ENCODE measurements at places on chromosomes 5 and 9.

DNA sequence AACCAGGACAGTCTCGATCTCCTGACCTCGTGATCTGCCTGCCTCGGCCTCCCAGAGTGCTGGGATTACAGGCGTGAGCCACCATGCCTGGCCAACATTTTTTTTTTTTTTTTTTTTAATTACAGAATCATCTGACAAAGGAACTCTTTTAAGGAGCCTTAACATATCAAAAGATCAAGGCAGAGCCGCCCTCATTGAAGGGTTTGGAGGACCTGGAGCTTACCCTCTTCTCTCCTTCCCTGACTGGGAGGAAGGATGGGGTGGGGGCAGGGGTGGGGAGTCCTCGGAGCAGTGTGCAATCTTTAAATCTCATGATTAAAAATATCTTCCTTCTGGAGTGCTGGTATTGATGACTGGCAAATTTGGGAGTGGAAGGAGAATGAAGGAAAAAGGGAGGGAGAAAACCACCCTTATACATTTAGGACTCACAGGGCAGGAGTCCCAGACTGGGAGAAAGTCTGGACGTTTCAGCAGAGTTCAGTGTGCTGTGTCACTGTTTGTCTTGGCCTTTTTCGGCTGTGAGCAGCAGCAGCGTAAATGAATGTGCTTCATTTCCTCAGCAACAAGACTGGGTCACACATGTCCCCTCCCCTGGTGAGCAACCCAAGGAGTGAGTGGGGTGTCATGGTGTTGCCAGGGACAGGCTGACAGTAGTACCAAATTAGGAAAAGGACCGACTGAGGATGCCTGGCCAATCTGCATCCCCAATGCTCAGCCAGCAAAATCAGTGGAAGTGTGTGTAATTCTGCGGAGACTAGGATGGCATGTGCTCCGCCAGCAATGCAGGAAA is 115.3 kb upstream of the BNC2 start:
- peak; percentile 45 for DNase-seq

GRCh38 chr5:149953436-149954121 is 7.0 kb upstream of the SLC26A2 start:
- no peak for DNase-seq

GRCh38 chr9:4663956-4664355 is 1.9 kb downstream of the PLPP6 start:
- DNase-seq, result no peak

- peak; percentile 44 for DNase-seq
Observed at GRCh38 chr5:145903113-145903512, 30.3 kb upstream of the GRXCR2 start.

GRCh38 chr5:66179297-66180051 is 35.4 kb downstream of the SREK1 start:
- peak; percentile 6 for DNase-seq

GRCh38 chr5:532521-533242 is 8.4 kb upstream of the SLC9A3 start:
- no peak for DNase-seq

GRCh38 chr9:126809068-126809467 is 4.2 kb downstream of the ZBTB43 start:
- DNase-seq, result peak; percentile 6

DNA sequence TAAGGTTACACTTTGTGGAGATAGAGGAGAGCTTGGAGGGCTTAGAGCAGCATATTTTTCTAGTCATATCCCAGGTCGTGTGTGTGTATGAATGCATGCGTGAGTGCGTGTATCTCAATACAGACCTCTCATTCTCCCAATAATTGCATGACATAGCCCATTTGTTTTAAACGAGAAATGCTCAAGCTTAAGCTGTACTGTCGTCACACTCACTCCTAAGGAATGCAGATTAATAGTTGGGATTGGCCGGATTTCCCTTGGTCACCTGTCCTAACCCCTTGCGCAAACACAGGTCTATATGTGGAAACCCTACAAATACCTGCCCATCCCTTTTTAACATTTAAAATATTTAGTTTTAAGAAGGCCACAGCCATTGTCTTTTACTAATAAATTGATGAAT is 165.8 kb downstream of the SEMA5A start:
- DNase-seq, result peak; percentile 9

DNA sequence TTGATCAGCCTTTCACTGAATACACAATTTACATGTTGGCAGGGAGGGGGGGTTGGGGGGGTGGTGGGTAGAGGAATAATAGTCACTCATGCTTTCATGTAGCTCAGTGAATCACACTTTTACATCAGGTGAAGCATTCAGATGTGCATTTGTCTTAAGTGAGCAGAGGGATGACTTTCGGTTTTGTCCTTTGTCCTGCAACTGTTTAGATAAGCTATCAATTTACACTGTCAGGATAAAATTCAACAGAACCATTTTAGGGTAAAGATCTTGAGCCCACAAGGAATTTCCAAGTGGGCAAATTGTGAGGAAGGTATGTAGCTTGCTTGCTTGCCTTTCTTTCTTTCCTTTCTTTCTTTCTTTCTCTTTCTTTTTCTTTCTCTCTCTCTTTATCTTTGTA is 576.2 kb downstream of the MTRR start:
- DNase-seq, result no peak

DNA sequence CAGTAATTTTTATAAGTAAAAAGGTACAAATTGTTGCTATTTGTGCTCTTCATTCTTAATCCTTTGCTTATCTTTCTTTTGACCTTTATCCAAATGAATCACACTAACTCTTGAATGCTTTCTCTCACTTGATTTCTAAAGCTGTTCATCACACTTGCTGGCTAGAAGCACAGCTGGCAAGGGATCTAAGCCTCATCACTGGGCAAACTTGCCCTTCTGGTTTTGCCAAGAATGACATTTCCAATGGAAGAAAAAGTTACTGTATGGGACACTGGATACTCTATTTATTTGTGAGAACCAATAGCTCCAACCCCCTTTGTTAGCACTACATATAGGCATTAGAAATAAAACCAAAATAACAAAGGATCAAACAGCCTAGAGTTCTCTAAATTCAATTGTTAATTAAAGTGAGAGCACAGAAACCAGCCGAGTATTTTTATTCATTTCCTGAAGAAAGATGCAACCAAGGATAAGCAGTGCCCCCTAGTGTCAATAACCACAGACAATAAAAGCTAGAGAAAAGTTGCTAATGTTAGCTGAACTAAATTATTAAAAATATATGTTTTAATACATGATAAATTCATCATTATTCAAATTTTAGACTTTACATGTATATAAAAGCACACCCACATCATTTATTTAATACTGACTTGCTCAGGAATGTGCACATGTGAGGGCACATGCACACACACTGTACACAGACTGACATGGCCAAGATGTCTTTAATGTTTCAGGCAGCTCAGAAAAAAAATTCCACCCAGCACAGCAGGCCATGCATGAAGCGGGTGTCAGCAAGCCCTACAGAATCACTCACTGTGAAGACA is 59.8 kb upstream of the POU5F2 start:
- peak; percentile 71 for DNase-seq

DNA sequence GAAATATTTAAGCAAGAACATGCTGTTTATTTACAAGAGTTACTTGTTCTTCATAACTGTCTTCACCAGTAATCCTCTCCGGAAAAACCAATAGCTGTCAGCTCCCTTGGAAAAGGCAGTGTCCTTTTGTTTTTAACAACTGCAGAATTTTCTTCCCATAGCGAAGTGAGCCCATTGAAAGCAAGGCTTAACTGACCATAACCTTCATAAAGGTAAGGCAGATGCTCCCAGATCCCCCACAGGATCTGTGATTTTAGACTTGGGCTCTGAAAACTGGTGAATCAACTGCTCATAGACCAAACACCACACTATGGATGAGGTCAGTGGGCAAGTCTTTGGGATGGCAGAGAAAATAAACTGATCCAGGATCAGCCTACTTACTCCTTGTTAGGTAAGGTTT is 155.0 kb downstream of the GLIS3 start:
- DNase-seq, result peak; percentile 41

- no peak for DNase-seq
Observed at GRCh38 chr9:74414325-74414724, 82.8 kb upstream of the RORB start.

GRCh38 chr5:96648593-96648992 is 13.6 kb upstream of the CAST start:
- peak; percentile 9 for DNase-seq

DNA sequence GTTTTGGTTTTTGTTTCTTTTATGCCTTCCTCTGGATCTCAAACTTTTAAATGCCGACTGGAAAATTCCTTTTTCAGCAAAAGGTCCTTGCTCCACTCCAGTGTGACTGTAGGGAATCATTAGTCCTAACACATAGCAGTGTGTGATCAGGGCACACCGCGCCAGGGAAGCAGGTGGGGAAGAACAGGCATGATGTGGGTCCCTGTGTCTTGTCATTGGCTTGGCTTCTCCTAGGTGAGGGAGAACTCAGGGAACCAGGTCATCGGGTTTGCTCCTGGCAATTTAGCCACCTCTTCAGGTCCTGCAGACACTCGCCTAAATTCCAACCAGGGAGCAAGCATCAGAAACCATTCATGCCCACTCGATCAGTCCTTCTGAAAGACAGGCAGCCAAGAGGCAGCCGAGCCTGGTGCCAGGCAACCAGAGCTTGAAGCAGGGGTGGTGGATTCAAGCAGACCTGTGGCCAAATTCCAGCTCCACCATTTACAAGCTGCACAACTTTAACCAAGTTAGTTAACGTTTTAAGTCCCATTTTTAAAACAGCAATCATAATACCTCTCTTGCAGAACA is 514.2 kb downstream of the BNC2 start:
- no peak for DNase-seq

DNA sequence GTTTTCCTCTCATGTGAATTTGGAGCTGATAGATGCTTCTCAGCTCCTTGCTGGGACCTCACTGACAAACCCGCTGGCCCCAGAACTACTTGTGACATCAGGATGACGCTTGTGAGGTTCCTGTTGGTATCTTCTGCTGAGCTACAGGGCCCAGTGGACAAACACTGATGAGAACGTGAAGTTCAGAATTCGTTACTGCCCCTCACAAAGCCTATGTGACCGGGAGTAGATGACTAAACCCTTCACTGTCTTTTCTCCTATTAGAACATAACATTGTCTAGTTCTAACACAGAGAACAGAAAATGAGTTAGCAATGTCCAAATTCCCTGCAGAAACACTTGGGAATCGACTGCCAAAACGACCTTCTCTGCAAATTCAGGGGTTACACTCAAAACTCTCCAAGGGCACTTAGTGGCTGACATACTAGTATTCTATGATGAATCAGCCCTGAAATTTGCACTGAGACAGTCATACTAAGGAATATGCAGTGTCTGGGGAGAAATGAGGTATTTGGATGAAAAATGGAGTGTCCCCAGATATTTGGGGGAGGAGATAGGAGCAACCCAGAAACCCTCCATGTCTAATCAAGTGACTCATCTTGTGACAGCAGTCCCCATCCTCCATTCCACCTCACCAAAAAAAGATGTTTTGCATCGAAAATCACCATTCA is 143.2 kb upstream of the TRIM32 start:
- DNase-seq, result peak; percentile 70

- DNase-seq, result peak; percentile 54
Observed at GRCh38 chr5:72063219-72063819, 44.0 kb upstream of the MAP1B start.

DNA sequence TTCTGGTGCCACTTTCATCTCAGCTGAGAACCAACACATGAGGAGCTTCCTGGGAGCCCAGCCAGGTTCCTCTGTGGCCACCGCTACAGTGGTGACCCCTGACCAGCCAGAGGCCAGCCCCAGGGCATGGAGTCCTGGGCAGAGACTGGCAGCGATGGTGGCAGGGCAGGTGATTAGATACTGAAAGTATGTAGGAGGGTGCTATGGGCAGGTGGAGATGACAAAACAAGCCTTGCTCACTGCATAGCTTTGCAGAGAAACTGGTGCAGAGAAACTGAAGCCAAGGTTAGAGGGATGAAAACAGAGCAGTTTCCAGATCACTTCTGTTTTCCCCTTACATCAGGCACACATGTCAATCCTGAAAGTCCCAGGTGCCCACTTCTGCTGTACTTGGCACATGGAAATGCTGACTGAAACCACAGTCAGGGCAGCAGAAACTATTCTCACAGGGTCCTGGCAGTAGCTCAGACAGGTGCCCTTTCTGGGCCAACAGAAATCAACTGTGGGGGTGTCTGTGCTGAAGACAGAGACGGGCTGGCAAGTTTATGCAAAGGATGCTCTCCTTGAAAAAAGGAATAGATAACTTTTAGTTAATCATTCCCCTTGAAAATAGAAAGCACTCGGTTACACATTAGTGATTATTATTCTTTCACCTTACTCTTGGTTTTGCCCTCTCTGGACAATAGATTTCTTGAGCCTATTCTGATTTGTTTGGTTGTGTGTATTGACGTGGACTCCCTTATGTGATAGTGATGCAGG is 90.3 kb downstream of the ANKRD55 start:
- no peak for DNase-seq

DNA sequence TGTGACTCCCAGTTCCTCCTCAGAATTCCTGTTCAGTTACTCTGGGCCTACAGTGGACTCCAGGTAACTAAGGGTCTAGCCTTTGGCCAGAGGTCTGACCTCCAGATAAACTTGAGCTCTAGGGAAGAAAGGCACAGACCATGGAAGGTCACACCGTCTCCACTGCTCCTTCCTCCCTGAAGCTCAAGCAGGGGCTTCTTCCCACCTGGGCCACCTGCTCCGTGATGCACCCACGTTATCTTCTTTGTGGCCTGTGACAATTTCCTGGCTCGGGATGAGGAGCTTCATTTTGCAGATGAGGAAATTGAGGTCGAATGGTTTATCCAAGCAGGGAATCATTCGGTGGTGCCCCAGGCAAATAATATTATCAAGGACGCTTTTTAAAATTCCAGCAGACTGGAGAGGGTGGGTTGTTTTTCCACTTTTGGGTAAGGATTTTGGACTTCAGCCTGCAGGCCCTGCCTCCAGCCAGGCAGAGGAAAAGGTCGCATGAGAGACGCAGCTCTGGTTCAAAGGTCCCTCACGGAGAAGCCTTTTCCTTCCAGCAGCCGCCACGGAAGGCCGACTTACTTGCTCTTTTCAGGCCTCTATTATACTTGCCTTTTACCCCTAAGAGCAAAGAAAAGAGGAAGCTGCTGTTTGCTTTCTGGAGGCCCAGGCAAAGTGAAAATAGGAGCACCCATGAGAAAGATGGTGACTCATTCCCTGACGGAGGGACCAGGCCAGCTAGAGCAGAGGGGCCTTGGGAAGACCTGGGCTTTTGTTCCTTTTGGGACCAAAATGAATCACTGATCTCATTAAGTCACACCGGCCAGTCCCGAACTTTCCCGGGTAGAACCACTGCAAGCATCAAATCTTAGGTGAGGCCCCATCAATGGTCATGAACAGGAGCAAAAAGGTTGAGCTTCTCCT is 22.8 kb upstream of the DUSP1 start:
- peak; percentile 80 for DNase-seq
